Suppressor macrophage treated with lipopolysaccharide for 4 hours (primary cell): ENCODE measurements at places on chromosomes 5 and 9.

GRCh38 chr9:32931129-32931528 is 70.3 kb downstream of the APTX start:
- DNase-seq, result no peak

- no peak for DNase-seq
Measured at GRCh38 chr5:10518347-10518746, 45.5 kb upstream of the ANKRD33B start.

DNA sequence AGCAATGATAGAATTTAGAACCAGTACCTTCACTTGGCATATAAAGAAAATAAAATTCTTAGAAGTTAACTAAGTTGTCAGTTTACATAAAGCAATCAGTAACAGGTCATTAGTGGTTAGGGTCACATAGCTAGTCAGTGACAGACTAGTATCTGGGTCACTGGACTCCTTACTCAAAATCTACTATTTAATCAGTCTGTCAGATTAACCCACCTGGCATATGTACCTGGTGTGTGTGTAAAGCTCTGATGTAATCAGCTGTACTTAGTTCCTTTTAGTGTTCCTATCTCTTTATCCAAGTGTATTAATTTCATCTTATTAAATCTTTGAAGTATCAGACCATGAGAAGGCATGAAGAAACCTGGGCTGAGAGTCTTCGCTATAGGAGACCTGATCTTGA is 7.3 kb downstream of the CEP78 start:
- no peak for DNase-seq

- DNase-seq, result no peak
Measured at GRCh38 chr5:68641211-68641610, 425.7 kb downstream of the PIK3R1 start.

GRCh38 chr9:37405350-37405749 is 17.1 kb upstream of the GRHPR start:
- DNase-seq, result no peak

GRCh38 chr9:91589101-91589553 is 165.5 kb upstream of the NFIL3 start:
- peak; percentile 33 for DNase-seq

GRCh38 chr5:65268525-65268924 is 213.2 kb downstream of the ADAMTS6 start:
- no peak for DNase-seq

DNA sequence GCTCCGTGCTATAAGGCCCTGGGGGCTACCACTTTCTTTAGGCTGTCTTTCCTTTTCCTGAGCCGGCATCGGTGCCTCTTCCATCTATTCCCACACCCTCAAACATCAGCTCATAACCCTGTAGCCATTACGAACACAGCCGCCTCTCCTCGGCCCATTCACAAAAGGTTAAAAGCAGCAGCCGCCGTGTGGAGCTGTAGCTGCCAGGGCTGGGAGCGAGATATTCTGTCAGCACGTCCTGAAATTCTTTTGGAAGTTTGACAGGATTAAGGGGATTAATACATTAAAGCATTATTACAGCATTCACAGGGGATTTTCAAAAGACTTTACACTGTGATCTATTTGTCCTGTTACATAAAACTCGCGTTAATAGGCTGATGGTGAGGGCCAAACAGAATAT is 428.2 kb downstream of the CDK5RAP2 start:
- DNase-seq, result no peak

- no peak for DNase-seq
Measured at GRCh38 chr9:123925161-123925560, 4.8 kb downstream of the DENND1A start.

- no peak for DNase-seq
Measured at GRCh38 chr9:131214876-131215275, 61.4 kb downstream of the FAM78A start.

DNA sequence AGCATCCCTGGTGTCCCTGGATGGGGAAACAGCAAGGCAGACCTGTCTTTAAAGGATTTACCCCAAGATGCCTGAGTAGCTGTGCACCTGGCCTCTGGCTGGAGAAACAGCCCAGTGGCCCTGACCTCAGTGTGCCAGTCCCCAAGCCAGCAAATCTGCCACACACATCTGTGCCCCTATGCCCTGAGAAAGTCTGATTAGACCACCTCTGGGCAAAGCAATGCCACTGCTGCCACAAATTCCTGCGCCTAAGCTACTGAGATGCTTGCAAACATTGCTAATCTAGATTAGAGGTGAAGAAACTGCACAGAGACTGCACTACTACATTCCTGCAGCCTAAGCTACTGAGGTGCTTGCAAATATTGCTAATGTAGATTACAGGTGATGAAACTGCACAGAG is 269.6 kb downstream of the CEMIP2 start:
- no peak for DNase-seq

GRCh38 chr5:886716-887325 is 5.8 kb downstream of the BRD9 start:
- no peak for DNase-seq

GRCh38 chr5:80068246-80068636 is 33.1 kb downstream of the THBS4 start:
- no peak for DNase-seq

- DNase-seq, result no peak
Measured at GRCh38 chr5:91020065-91020800, 362.9 kb downstream of the ARRDC3 start.

GRCh38 chr9:76895186-76895585 is 10.7 kb downstream of the PRUNE2 start:
- no peak for DNase-seq

DNA sequence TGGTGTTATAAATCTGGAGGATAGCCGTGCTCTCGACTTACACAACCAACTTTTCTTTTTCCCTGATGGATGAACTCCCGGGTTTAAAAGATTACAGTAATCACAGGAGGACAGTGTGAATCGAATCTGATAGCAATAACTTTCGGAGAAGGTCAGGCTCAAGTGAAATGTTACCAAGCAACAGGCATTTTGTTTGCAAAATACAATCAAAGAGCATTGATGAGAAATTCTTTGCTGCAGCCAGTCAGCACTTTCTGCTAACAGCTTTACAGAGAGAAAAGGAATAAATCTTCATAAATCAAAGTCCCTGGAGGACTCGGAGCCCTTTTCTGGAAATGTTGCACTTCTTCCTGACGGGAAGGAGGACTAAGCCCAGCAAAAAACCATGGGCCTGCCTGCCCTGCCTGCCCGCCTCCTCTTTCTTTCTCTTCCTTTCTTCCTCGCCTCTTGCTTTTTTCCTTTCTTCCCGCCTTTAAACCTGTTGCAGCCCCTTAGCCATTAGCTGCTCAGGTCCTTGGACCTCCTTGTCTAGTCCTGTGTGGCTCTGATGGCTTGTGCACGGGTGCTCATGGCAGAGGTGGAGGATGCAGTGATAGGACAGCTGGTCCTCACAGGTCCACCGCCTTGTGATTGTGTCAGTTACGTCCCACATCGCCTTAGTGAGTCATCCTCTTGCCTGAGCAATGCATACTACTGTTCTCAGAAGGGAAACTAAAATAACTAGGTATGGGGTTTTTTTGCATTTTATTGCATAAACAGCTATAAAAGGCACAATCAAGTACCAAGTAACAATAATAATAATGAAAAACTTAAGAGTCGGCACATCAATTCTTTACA is 6.2 kb downstream of the DMRT3 start:
- DNase-seq, result no peak

- DNase-seq, result no peak
Measured at GRCh38 chr5:172919525-172920446, 39.4 kb upstream of the RPL26L1 start.
